ENCODE measurements at places on chromosomes 12 and 14.

- DNase-seq: no peak
These were observed 151.4 kb upstream of the TMCC3 start for GRCh38 chr12:94801745-94802144.

GRCh38 chr12:116777245-116777644 lies 39.1 kb downstream of the RNFT2 start:
- DNase-seq: no peak

GRCh38 chr12:50201987-50202521 lies 34.9 kb upstream of the CERS5 start:
- no peak for DNase-seq

DNA sequence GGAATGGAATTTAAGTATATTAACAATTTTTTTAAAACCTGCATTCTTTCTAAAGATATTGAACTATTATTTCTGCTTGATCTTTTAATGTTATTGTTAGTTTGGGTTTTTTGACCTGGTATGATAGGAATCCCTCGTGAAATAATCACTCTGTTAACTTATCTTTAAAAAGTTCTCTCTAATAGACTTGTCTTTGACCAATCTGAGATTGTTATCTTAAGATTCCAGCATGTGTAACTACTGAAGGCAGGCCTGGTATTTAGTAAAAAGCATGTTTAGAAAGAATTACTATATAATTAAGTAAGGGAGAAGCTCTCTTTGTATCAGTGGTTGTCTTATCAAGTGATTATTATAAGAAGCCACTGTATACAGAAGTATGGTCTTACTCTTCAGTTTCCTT lies 4.8 kb downstream of the TMTC2 start:
- DNase-seq: no peak
